Heart left ventricle (tissue), 16 donors: ENCODE measurements at places on chromosomes 6 and 20.
A peak's percentile ranks its signal among the peaks of the same experiment; 100 is the strongest.

- no peak overlapping the region for H3K4me3 ChIP-seq
- H3K27ac ChIP-seq: no peak overlapping the region
- H3K4me1 ChIP-seq: no peaks in the 10 kb centered on the region
Observed at GRCh38 chr6:7895125-7895423, 15.5 kb downstream of the TXNDC5 start.

- H3K4me1 ChIP-seq: peaks cover 66% of the 10 kb centered on the region
- no peak for DNase-seq
- H3K27me3 ChIP-seq: no peaks in the 10 kb centered on the region
- H3K27ac ChIP-seq: no peak overlapping the region
Observed at GRCh38 chr6:99416892-99417767, 8.0 kb downstream of the PNISR start.

GRCh38 chr20:37991908-37992307, 41.3 kb downstream of the TTI1 start:
- H3K27me3 ChIP-seq: no peaks in the 10 kb centered on the region
- DNase-seq: no peak
- H3K4me1 ChIP-seq: peaks cover 47% of the 10 kb centered on the region
- H3K27ac ChIP-seq: peak overlapping the region; percentile 93
- H3K4me3 ChIP-seq: no peak overlapping the region

DNA sequence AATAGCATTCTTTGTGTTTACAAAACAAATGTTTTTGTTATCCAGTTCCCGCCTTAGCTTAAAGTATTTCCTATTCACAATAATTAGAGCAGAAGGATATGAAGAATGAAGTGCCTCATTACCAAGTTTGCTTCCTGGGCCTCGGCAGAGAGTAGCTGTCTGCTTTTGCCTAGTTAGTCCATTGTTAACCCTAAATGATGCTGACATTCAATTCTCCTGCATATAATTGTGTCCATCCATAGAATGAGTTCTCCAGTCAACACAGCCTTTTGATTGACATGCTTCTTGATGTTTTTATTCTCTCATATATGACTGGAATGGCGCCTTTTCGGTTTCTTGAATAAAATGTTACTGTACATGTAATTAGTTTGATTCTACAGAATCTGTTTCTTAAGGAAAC, 100.9 kb downstream of the MYB start:
- H3K27me3 ChIP-seq: no peaks in the 10 kb centered on the region
- no peak overlapping the region for H3K27ac ChIP-seq
- H3K4me1 ChIP-seq: no peaks in the 10 kb centered on the region
- H3K36me3 ChIP-seq: no peaks in the 10 kb centered on the region
- DNase-seq: no peak
- H3K4me3 ChIP-seq: no peak overlapping the region

DNA sequence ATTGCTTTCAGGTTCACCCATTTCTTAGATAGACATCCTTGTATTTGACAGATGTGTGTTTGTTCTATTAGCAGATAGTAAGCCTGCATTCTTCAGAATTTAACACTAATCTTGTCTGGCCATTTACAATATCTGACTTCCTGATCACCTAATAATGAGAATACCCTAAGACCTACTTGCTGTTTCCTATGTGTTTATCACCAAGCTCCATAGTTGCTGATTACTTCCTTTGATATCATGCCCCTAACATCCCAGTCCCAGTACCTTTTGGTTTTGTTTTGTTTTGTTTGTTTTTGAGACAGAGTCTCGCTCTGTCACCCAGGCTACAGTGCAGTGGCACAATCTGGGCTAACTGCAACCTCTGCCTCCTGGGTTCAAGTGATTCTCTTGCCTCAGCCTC, 143.6 kb upstream of the DST start:
- H3K27ac ChIP-seq: no peak overlapping the region
- no peaks in the 10 kb centered on the region for H3K36me3 ChIP-seq
- H3K4me3 ChIP-seq: no peak overlapping the region
- DNase-seq: no peak

- H3K36me3 ChIP-seq: no peaks in the 10 kb centered on the region
- no peak overlapping the region for H3K27ac ChIP-seq
- no peak for DNase-seq
- no peaks in the 10 kb centered on the region for H3K27me3 ChIP-seq
- H3K4me3 ChIP-seq: no peak overlapping the region
- peaks cover 7% of the 10 kb centered on the region for H3K4me1 ChIP-seq
Observed at GRCh38 chr6:21708320-21708580, 114.7 kb downstream of the SOX4 start.

DNA sequence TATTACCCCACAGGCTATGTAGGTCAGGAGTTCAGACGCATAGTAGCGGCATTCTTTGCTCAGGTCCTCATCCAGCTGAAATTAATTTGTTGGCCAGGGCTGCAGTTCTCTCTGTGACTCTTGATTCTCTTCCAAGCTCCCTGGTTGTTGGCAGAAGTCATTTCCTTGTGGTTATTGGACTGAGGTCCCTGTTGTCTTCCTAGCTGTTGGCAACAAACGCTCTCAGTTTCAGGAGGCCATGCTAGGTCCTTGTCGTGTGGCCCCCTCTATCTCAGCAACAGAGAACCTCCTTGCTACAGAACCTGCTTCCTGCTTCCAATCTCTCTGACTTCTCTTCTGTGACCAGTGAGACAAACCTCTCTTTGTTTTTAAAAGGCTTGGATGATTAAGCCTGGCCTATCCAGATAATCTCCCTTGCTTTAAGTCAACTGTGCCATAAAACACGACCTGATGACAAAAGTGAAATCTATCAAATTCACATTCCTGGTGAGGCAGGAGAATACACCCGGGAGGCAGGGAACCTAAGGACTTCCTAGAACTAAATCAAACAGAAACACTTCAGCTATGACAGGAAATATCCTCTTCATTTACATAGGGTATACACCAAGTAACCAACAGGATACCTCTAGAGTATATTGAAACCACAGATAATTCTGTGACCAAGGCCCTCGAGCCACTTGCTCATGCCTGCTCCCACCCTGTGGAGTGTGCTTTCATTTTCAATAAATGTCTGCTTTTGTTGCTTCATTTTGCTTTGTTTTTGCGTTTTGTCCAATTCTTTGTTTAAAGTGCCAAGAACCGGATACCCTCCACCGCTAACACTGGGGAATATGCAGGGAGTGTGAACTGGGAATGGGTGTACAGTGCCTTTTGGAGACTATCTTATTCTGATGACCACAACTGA, 196.0 kb downstream of the BTBD3 start:
- no peak overlapping the region for H3K4me3 ChIP-seq
- H3K36me3 ChIP-seq: no peaks in the 10 kb centered on the region
- H3K4me1 ChIP-seq: peaks cover 13% of the 10 kb centered on the region
- no peaks in the 10 kb centered on the region for H3K27me3 ChIP-seq
- DNase-seq: peak; percentile 51

DNA sequence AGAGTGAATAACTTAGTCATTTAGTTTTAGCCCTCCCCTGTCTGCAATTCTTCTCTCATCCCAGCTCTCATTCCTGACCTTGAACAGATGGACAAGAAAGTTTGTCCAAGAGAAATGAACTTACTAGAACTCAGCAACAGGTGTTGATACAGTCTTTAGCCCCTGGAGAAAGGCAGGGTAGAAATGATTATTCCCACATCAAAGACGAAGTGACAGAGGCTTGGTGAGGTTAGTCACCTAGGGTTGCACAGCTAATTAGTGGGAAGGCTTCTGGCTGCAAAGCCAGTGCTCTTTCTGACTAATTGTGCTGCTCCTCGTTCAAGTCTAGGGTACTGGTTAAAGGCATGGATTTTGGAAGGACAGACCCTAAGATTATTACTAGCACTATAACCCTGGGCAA, 4.5 kb downstream of the ZDHHC14 start:
- H3K36me3 ChIP-seq: no peaks in the 10 kb centered on the region
- H3K27me3 ChIP-seq: no peaks in the 10 kb centered on the region
- H3K27ac ChIP-seq: no peak overlapping the region
- peaks cover 21% of the 10 kb centered on the region for H3K4me1 ChIP-seq
- DNase-seq: no peak

DNA sequence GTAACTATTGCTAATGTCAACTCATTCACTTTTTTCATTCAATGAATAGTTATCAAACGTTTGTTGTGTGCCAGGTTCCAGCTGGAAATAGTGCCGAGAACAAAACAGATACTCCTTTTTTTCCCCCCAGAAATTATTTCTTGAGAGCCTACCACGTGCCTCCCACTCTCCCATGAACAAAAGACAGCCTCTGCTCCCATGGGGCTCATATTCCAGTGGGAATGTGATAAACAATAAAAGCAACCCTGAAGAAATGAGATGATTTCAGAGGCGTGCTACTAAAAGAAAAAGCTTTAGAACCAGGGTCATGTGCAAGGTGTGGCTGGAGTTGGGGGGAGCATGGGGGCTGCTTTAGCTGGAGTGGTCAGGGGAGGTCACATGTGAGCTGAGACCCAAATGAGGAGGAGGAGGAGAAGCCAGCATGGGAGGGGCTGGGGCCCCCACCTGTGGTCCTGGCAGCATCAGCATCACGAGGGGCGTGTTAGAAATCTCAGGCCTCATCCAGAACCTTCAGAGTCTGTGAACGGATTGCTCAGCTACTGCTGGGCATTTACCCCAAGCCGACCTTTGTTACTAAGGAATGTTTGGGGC, 157.4 kb downstream of the EYA2 start:
- DNase-seq: no peak
- peaks cover 4% of the 10 kb centered on the region for H3K27me3 ChIP-seq
- no peaks in the 10 kb centered on the region for H3K4me1 ChIP-seq
- H3K27ac ChIP-seq: no peak overlapping the region
- H3K4me3 ChIP-seq: no peak overlapping the region
- H3K36me3 ChIP-seq: no peaks in the 10 kb centered on the region

GRCh38 chr20:48142516-48142773, 357.2 kb upstream of the SULF2 start:
- H3K27me3 ChIP-seq: no peaks in the 10 kb centered on the region
- no peak overlapping the region for H3K27ac ChIP-seq
- no peak overlapping the region for H3K4me3 ChIP-seq
- no peaks in the 10 kb centered on the region for H3K4me1 ChIP-seq

DNA sequence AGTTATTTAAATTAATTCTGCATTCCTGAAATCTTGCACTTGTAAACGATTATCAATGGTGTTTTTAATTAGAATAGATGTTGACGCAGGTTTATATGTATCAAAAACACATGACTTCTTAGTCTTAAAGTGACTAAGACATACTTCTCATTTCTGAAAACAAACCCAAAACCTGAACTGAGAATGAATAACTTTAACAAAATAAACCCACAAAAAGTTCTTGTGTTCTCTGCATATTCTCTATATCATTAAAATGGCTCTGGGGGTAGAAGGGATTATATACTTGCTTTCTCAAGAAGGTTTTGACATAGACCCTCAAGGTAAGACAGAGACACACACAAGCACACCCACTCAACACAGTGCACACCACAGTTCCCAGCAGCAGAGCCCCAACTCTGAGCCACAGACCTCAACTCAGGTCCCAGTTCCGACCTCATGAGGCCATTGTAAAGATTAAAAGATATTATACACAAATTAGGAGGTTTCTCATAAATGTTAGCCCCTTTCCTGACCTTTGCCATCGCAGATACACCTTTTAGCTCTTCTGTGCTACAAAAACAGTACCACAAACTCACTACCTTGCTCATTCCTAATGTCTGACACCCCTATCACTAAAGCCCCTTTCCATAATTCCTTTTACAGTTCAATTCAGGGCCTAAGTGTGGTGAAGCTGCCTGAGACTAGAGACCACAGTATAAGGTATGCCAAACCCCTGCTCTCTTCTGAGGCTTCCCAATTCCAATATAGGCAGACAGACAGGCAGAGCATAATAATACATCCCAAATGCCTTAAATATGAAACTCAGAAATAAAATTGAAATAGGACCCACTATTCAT, 267.8 kb downstream of the PTPRK start:
- H3K4me3 ChIP-seq: no peak overlapping the region
- H3K4me1 ChIP-seq: peaks cover 8% of the 10 kb centered on the region
- no peak for DNase-seq
- H3K27me3 ChIP-seq: no peaks in the 10 kb centered on the region
- no peak overlapping the region for H3K27ac ChIP-seq

- H3K4me3 ChIP-seq: no peak overlapping the region
- no peaks in the 10 kb centered on the region for H3K4me1 ChIP-seq
- DNase-seq: no peak
Observed at GRCh38 chr6:2157441-2158127, 87.8 kb downstream of the GMDS start.

DNA sequence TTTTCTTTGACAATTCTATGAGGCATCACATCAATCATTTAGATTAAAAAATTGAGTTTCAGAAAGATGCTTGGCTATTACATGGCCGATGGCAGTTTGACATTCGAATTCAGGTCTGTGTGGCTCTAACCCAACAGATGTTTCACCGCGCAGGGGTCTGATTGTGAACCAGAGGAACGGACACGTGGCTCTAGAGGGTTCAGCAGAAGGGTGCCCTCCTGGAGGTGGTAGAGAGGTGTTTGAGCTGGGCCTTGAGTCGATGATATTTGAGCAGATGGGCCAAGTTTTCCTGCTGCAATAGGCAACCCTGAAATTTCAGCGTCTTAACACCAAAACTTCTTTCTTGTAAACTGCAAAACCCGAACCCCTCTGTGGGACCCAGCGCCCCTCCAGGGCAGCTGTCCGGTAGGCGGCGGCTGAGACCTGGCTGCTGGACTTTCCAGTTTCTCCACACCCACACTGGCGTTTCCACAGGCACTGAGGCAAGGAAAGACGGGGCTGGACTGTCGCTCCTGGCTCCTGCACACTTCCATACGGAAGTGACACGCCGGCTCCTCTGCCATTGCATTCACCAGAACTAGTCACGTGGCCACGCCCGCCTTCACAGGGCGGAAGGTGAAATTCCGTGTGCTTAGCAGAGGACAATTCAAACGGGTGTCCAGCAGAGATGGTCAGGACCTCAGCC, 11.3 kb upstream of the AFDN start:
- no peaks in the 10 kb centered on the region for H3K36me3 ChIP-seq
- H3K4me1 ChIP-seq: no peaks in the 10 kb centered on the region
- no peak overlapping the region for H3K4me3 ChIP-seq
- no peak for DNase-seq

DNA sequence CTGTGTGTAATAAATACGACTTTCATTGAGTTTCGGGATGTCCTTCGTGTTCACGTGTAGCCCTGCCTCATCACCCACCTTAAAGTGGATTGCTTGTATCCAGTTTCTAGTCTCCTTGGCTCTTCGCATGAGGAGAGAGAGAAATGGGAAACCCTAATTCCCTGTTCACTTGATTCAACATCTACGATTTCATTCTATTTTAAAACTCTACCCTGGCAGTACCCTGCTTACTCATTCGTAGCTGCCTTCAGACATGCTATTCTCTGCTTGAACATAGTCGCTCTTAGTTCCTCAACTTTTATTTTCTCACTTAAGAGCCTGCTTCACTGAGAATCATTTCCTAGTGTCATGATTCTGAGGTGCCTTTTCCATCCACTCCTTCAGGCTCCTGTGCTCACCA, 163.6 kb downstream of the EYA4 start:
- DNase-seq: no peak
- H3K4me1 ChIP-seq: no peaks in the 10 kb centered on the region
- no peaks in the 10 kb centered on the region for H3K36me3 ChIP-seq
- H3K27ac ChIP-seq: no peak overlapping the region
